ENCODE measurements at places on chromosomes 13 and 19.

- DNase-seq = no peak
Measured at GRCh38 chr19:32416749-32417456, 11.3 kb downstream of the DPY19L3 start.

DNA sequence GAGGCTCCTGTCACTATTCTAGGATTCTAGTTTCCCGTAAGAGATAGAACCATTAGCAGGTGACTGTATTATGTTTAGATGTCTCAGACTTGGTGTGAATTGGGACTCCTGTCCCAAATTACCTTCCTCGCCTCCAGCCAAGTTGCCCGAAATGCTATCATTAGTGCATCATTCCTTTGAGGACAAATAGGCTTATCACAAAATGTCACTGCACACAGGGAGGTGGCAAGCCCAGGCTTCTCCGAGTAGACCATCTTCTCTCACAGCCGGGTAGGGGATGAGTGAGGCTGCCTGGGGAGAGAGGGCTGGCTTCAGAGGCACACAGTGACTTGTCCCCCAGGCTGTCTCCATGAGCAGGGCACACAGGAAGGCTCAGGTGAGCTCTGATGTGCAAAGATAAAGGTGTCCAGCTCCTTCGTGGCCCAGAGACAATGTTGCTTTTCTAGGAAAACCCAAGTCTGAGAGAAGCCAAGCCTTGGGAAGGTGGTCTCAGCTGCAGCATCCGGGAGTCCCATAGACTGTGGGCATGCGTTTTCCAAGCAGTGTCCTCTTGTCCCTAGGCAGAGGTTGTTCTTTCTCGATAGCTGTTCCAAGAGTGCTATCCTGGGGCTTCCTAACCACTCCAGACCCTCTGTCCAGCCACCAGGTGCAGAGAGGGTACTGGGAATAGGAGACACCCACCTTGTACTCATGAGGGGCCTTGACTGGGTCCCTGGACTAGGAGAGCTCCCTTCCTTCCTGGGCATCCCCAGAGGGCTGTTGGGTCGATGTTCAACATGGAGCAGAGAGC, 163.1 kb upstream of the TSHZ3 start:
- DNase-seq = no peak

GRCh38 chr13:37187105-37187504, 81.6 kb upstream of the CSNK1A1L start:
- no peak for DNase-seq

DNA sequence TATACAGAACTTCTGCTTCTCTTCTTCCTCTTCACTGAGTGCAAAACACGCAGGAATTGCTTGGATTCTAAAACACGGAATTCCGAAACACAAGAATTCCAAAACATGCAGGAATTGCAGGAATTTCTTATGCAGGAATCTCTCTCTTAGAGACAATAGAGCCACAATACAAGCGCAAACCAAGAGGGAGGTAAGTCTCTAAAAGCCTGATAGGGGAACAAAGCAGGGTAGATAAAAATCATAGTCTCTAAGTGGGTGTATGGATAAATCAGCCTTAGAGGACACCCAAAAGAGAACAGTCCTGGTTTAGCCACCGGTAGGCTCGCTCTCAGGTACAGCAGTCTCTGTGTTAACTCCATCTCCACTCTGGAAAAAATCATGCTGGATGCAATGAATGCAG, 112.9 kb downstream of the LHFPL6 start:
- no peak for DNase-seq

GRCh38 chr13:113397608-113398425, 33.9 kb upstream of the GRTP1 start:
- DNase-seq = no peak

DNA sequence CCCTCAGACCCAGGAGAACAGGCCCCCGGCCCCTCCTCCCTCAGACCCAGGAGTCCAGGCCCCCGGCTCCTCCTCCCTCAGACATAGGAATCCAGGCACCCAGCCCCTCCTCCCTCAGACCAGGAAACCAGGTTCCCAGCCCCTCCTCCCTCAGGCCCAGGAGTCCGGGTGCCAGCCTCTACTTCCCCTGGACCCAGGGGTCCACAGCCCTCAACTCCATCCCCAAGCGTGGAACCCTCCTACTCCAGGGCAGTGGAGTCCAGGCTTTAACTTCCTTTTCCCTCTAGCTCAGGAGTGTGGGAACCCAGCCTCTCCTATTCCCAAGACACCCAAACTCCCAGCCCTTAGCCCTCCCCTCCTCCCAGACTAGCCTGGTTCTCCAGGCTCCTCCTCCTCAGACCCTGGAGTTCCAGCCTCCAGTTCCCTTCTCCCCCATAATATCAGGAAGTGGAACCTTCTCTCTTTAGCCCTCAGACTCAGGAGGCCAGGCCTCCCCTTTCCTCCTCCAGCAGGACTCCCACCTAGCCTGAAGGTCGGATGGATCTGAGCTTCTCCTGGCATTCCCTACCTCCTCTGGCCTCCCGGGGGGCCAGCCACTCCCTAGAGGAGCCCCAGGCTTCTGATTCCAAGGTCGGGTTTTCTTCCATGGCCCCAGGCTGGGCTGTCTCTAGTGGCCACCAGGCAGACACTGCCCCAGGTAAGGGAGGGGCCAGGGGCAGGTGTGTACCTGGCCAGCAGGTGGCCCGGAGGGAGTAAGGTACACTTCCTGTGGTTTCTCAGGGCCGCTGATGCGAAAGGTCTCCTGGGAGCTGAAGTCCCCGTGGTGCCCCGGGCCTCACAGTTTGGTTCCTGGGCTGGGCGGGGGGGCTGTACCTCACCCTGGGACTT, at the start of gene TMC4:
TSS of gene TMC4 (minus strand) at position 690 of the 888 bp plus-strand sequence. CDS start at position 647, 43 bp downstream.
- DNase-seq = no peak

- DNase-seq = peak; percentile 56
Measured at GRCh38 chr19:3193256-3194105, 7.8 kb downstream of the NCLN start.

- peak; percentile 59 for DNase-seq
Measured at GRCh38 chr19:58559275-58560006, 1.0 kb upstream of the UBE2M start.

- DNase-seq = no peak
Measured at GRCh38 chr13:44128552-44129001, 245.0 kb upstream of the SERP2 start.

GRCh38 chr13:97873398-97873797, 80.1 kb upstream of the IPO5 start:
- DNase-seq = no peak

DNA sequence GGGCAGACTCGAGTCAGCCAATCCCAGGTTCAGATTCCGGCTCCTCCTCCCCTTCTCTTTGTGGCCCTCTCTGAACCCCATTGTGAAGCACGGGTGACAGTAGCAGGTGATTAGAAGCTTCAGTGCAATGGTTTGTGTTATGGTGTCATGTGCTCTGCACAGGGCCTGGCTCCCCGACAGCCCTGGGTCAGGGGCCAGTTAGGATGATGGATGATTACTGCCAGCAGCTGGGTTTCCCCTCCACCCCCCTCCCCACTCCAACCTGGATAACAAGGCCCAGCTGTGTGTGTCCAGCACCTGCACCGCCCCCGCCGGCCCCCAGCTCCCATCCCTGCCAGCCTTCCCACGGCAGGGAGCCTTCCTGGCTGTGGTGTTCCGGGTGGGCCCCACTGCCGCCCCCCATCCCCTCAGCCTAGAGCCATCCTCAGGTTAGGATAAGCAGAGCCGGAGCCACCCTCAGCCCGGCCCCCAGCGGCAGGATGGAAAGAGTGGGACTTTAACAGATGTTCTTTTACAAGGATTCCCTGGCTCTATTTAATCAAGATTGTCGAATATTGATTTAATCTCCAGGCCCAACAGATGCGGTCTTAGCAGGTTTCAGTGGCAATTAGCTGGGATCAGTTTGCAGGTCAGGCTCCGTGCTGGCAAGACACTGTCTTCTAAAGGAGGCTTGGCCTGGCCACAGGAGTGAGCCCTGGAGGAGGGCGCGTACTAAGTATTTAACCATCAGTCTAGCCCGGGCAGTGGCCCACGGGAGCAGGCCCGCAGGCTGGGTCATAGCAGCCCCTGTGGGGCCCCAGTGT, 156.2 kb downstream of the SIPA1L3 start:
- no peak for DNase-seq

DNA sequence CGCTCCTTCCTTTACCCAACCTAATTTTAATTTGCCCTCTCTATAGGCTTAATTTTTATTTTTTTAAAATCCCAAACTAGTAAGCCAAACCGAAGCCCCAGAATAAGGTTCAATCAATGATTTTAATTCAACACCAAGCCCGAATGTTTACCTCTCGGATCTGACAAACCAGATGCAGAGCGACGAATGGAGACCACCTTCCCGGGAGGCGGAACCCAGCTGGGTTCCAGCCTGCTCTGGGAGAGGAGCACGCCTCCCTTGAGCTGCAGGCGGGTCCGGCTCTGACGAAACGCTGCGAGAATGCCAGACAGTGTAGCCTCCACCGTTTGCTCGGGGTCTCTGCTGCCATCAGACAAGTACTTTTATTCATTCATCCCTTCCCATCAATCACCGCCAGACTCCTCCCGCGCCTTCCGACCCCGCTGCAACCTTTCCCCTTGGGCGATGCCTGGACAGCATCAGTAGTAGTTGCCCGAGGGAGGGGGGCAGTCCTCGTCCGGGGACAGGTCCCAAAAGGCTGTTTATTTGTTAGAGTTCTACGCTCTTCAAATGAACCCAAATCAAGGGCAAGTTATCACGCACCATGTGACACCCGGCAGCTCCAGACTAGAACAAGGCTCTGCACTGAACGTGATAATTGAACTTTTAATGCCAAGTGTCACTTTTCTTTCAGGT, 752 bp upstream of the EDNRB start:
- DNase-seq = no peak

GRCh38 chr13:47503475-47503874, 497.6 kb downstream of the SUCLA2 start:
- DNase-seq = no peak

DNA sequence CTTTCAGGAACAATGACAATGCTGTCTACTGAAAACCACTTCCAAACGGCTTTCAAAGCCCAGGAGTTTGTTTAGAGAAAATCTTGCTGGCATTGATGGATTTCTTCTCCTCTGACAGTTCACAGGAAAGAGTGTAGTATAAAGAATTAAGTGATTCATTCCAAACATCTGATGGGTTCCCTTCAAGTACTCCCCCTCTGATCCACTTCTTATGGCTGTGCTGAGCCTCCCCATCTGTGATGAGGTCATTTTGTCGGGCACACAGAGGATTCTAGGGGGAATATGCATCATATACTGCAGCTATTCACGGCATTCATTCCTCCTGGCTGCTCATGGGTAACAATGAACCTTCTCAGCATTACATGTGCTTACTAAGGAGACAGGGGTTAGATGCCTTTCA, 107.9 kb downstream of the RGCC start:
- DNase-seq = no peak

- DNase-seq = no peak
Measured at GRCh38 chr19:1873524-1874473, 10.4 kb upstream of the KLF16 start.

GRCh38 chr19:54459282-54460229, 4.0 kb downstream of the LENG9 start:
- no peak for DNase-seq

- DNase-seq = no peak
Measured at GRCh38 chr13:21053231-21053630, 8.2 kb downstream of the LATS2 start.

DNA sequence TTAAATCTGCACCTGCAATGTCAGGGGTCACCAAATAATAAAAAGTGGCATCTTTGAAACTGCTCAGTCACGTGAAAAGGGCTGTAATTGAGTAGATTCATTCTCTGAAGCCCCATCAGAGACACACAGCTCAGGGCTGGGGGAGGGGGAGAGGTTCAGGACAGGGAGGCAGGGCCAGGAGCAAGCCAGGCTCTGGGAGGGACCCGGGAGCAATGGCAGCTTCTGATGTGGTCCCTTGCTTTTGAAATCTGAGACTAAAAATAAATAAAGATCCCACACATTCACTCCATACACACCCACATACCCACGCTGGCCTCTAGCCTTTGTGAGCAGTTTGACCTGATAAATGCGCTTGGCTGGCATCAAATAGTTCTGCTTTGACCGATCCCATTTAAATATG, 32.8 kb downstream of the GSX1 start:
- no peak for DNase-seq

DNA sequence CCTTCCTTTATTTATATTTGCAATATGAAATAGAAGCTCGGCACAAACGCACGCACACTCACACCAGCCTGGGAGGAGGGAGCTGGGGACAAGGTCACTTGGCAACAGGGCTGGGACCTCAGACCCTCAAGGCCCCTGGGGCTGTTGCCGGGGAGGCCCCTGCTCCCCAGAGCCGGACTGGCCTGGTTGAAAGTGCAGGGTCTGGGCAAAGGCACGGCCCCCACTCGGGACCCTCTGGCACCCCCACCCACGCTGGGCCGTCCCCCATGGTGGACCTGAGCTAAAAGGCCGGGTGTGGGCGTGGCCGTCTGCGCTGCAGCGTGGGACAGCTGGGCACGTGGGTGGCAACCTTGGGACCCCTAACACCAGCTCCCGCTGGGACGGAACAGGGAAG, 1.2 kb upstream of the TMEM86B start:
- peak; percentile 17 for DNase-seq

GRCh38 chr13:114152285-114152645, 19.8 kb upstream of the RASA3 start:
- DNase-seq = no peak

GRCh38 chr13:40568246-40569023, 98.0 kb downstream of the FOXO1 start:
- no peak for DNase-seq

GRCh38 chr13:68993154-68993553, 1114.5 kb upstream of the ATXN8OS start:
- no peak for DNase-seq

DNA sequence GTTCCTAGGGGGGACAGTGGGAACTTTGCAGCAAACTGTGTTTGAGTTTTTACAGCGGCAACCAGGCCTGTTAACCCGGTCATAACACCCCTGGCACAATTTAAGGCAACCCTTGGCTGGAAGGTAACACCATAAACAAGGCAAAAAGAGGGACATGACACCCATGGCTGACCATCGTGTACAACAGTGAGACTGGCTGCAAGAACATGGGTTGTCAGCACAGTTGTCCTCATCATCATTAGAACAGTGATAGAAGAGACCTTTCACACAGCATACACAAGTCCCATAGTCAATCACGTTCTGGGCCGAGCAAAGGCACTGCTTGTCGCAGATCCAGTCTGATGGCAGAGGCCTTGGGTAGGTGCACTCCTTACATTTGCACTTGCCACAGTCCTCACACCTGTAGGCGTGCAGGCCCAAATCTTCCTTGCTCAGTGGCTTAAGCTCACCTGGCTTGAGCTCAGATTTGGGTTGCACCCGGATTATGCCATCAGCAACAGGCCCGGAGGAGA, 4.1 kb downstream of the SPRY2 start:
- DNase-seq = no peak

- no peak for DNase-seq
Measured at GRCh38 chr19:51810223-51810622, 15.3 kb downstream of the FPR3 start.

DNA sequence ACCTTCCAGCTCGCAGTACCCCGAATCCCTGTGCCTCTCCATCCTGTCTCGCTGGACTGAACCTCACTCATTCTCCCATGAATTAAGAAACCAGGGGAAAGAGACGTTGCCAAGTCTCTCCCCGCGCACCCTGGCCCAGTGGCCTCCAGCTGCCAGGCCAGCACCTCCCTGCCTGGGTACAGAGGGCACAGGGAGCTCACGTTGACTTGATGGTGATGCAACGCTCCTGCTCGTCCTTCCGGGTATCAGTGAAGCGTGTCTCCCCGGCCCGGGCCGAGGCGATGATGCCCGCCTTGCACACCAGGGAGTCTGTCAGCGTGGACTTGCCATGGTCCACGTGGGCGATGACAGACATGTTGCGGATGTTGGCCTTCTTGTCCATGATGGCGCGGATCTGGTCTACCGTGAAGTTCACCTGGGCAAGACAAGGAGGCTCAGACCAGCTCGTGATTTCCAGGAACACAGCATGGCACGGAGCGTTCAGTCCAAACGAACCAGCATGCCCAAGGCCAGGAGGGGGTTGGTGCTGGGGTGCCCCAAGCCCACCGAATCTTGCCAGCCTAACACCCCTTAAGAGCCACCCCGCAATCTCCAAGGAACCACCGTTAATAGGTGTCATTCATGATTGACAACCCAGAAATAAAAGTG, 1.2 kb downstream of the EEF2 start:
- no peak for DNase-seq
